ENCODE measurements at places on chromosomes 11 and 22.

DNA sequence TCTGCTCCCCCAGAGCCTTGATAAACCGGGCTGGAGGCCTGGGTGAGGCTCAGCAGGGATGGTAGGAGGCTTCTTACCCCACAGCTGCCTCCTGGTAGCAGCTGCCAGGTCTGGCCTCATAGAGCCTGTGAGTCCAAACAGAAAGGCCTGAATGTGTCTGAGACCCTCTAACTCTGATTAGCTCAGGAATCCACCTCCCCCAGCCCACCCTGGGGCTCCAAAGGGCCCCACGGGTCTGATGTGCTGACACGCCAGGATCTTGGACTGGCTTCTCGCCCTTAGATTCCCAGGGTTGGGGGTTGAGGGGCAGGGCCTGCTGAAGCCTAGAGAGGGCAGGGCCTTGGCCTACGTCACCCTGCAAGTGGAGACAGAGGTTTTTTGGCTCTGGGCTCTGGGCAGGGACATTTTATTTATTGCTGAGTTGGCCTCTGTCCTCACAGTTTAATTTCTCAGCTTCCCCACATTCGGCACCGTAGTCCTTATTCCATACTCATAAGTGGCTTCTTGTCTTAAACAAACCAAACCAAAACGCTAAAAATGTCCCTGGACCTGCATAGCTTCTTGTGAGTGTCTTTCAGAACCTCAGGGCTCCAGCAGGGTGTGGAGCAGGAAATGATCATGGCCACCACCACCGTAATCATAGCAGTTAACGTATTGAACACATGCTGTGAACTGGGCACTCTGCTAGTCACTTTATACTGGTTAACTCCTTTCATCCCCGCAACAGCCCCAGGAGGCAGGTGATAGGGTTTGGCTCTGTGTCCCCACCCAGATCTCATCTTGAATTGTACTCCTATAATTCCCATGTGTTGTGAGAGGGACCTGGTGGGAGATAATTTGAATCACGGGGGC is 25.1 kb downstream of the KIAA1671 start:
- no peak for DNase-seq

DNA sequence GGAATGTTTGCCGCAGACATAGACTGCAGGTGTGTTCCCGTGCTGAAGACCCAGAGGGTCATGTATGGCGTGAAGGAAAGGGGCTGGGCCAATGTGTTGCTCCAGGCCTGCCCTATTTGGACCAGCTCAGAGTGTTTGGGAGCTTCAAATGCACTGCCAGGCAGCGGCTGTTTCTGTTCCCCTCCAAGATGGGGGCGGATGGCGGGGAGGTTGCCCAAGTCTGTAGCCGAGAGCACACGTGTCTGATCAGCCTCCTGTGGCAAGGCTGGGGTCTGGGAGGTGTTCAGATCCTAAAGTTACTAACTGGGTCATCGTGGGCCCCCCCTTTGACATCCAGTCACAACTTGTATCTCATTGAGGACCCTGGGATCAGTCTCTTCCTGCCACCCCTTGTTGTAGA is 45.5 kb downstream of the CACNA1I start:
- no peak for DNase-seq

DNA sequence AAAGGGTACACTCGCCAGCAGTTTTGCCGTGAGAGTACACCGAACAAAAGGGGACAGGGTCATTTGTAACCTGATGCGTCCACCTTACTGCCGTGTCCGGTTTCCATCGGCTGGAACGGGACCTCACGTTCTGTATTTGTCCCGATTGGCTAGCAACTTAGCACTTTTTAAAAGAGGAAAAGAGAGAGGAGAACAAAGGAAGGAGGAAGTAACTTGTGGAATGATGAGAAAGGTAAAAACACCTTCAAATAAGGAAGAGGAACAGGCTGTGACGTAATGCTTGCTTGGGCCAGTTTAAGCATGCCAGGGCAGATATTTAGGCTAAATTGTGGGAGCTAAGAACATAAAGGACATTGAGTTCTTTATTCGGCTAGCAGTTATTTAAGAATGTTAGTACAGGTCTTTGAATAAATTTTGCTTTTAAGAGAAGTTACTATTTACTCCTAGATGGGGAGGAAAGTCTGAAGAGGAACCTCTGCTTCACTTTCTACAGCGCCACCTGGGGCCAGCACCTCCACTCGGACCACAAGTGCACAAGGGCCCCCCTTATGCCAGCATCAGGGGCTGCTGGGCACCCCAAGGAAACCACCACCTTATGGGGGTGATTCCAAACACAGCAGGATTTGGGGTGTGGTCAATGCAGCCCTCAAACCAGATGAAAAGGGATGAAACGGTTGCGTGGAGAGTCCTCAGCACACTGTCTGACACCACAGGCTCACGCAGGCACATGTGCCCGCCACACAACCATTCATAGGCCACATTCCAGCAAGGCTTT is 5.8 kb downstream of the ARSA start:
- peak; percentile 49 for DNase-seq

DNA sequence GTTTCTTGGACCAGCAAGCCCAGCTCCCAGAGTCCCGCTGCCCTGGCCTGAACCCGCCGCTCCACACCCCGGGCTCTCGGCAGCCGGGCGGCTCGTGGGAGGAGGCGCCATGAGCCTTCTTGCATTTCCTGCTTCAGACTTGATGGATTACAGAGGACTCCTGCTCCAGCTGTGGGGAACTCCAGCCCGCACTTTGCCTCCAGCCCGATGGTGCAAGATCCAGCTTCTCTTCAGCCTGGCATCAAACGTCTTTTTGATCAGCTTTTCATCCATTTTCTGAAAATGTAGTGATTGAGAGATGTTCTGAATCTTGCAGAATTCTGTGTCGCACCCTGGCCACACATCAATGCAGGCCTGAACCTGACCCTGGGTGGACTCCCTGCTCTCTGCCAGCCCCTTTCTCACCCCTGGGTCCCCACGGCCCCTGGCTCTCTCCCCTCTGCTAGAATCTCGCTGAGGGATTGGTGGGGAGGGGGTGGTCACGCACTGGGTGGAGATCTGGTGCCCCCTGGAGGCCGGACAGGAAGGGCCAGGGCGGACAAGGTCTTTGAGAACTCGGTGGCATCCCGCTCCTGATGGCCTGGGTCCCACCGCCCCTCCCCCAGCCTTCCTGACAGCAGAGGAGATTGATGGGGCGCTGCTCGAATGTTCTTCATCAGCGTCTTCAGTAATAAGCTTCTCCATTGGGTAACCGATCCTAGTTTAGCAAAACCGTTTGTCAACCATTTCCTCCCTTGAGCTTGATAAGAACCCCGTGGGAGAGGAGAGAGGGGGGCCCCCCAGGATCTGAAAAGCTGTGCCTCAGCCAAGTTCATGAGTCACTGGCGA is 12.1 kb upstream of the NFAM1 start:
- DNase-seq: peak; percentile 97

- no peak for DNase-seq
Observed at GRCh38 chr11:128496692-128497060, 90.7 kb downstream of the ETS1 start.

GRCh38 chr11:68257477-68258362 is 14.1 kb downstream of the C11orf24 start:
- DNase-seq: peak; percentile 97

DNA sequence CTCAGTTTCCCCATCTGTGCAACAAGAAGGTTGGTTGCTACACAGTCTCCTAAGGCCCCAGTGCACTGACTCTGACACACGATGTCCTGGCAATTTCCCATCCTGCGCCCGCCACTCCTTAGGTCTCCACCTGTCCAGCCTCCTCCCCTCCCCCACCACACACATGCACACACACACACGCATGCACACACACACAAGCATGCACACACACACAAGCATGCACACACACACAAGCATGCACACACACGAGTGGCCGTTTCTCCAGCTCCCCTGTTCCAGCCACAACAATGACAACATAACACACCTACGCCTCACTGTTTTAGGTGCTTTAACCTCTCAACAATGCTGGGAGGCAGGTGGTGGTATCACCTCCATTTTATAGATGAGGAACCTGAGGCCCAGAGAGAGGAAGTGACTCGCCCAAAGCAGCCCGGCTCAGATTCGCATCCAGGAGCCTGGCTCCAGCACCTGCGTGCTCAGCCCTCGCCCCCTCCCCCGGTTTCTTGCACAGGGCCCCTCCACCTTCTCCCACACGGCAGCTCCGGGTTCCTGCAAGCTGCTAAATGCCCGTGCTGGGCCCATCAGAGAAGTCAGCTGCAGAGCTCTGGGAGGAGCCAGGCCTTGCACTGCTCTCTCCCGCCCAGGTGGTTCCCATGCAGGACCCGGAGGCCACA is 13.0 kb downstream of the CYTH4 start:
- DNase-seq: no peak

DNA sequence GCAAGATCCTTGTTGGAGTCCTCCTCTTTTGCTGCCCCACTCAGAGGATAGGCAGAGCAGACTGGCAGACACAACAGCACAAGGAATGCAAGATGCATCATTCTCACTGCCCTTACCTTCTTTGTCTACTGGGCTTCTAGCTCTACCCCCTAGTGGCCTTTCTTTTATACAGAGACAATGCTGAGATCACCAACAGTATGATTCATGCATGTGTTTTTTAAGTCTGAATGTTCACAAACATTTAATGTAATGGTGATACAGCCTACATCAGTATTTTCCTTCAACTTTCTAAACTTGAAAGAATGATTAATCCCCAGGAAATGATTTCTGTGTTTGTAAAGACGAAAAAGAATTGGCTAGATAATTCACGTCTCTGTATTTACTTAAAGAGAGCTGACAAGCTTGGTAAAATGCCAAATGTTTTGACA is at the start of gene MMP10:
Gene MMP10 (minus strand): TSS at position 138 of the 428 bp plus-strand sequence. CDS start 37 bp downstream, at position 101.
- peak; percentile 42 for DNase-seq
